ENCODE measurements at places on chromosomes 1 and 21.

- no peak for DNase-seq
These were observed 136.1 kb upstream of the HOOK1 start for GRCh38 chr1:59678493-59679228.

DNA sequence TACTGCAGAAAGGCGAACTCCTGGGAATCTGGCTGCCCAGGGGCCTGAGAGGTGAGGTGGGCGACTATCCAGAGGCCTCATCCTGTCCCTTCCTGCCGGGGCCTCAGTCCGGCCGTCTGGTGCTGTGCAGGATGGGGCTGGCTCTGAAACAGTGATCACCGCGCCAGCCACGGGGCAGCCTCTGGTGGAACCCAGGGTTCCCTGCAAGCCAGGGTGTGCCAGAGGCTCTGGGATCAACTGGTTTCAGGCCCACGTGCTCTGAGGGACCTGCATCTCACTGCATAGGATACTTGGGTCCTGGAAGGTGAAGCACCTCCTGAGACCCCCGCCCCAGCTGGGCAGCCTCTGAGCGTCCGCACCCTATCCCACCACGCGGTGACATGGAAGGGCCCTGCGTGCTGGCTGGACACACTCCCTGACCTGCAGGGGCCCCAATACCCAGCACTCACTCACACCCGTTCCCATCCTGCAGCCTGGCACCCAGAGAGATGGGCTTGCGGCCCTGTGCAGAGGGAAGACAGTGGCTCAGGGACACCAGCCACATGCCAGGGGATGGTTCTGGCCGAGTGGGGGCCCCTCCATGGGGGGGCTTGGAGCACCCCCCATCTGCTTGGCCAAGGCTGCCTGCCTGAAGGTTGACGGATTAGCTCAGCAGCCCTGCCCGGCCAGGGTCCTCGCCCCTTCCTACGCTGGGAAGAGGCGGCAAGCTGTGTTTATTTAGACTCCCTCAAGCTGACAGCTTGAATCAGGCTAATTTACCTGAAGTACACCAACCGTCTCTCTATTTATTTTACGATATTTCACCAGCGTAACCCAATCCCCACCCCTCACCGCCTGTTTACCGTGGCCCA, 64.3 kb upstream of the TTC34 start:
- no peak for DNase-seq

- DNase-seq, result no peak
These were observed 69.5 kb upstream of the ERRFI1 start for GRCh38 chr1:8095584-8095983.

- DNase-seq, result no peak
These were observed 135.6 kb upstream of the SYT6 start for GRCh38 chr1:114289306-114289705.

GRCh38 chr1:111593403-111594305, 25.9 kb upstream of the RAP1A start:
- no peak for DNase-seq

GRCh38 chr21:42706765-42707164, 53.3 kb downstream of the PDE9A start:
- no peak for DNase-seq

GRCh38 chr1:27520651-27521050, 30.7 kb upstream of the WASF2 start:
- no peak for DNase-seq

GRCh38 chr1:188402986-188403385, 1574.2 kb downstream of the PLA2G4A start:
- DNase-seq, result no peak

- DNase-seq, result no peak
These were observed 26.2 kb upstream of the ID3 start for GRCh38 chr1:23585321-23586022.

GRCh38 chr1:235259133-235259778, 68.7 kb downstream of the ARID4B start:
- DNase-seq, result no peak

DNA sequence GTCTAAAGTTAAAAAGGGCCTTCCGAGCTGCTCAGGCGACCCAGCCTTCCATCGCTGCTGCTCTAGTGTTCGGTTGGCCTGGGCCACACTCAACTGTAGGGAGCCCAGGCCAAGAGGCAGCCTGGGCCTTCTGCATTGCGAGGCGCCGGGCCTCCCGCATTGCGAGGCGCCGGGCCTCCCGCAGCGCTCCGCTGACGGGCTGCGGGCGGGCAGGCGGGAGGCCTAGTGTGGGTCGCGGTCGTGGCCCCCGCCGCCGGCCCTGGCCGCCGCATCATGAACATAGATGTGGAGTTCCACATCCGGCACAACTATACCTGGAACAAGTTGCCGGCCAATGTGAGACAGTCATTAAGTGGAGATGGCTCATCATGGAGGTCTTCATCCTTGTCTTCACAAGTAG, 48.3 kb downstream of the PPIAL4G start:
- no peak for DNase-seq

- DNase-seq, result no peak
These were observed 48.2 kb upstream of the DIP2A start for GRCh38 chr21:46410516-46410915.

GRCh38 chr1:33364565-33364918, 43.6 kb upstream of the A3GALT2 start:
- DNase-seq, result no peak

DNA sequence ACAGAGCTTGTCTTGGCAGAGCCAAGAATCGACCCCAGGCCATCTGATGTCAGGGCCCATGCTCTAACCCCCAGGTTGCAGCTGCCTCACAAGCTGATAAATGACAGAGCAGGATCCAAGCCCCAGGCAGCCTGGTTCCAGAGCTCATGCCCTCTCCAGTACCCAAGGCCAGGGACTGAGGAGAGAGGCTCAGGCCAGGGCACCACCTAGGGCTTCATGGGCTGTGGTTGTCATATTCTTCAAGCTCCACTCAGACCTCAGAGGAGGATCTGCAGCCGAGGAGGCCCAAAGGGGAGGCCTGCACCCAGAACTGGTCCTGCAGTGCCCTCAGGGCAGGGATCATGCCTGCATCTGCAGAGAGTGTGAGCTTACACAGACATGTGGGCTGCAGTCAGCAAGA, 301.1 kb downstream of the MATN1 start:
- DNase-seq, result no peak

DNA sequence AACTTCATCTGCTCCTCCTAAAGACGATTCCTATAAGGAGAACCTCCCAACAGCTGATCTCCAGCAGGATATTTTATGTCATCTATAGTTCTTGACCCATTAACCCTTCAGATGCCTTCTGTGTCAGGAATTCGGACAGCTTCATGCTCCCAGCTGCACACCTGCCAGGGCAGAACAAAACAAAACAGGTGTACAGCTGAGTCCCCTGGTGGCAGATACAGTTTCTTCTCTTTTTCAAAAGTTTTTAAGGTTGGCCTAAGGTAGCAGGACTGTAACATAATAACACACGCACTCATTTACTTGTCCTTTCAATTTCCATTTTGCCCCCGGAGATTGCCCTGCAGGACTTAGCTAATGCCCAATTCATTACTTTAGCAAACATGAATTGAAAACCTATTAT, 218.3 kb downstream of the S1PR1 start:
- no peak for DNase-seq

DNA sequence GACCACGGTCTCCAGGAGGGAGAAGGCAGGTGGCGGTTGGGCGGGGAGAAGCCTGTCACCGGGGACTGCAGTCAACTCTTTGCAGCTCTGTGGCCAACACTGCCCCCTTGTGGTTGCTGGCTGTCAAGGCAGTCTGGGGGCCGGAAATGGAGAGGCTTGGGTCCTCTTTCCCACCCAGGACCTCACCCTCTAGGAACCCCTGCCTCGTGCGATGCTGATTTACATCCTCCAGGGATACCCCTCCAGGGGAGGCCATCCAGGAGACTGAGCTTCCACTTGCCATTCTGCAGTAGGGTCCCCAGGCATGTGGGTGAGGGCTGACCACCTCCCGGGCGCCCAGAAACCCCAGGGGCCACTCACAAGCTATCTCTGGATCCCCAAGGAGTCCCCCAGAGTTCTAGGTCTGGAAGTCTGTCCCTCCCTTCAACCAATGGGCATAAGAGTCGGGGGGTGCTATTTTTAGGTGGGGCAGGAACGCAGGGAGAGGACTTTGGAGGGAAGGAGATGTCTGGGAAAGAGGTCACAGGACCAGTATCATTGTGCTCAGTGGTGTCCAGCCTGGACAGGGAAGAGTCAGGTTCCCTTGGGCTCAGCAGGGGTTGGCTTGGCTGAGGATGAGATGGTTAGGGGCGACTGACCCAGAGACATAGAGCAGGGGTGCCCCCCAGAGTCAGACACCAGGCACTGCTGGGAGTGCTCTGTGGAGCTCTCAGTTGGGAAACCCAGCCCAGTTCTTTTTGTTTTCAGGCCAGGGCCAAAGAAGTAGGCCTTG, 7.1 kb upstream of the GPR61 start:
- DNase-seq, result peak; percentile 68

- no peak for DNase-seq
These were observed 111.4 kb downstream of the PEX14 start for GRCh38 chr1:10586125-10586524.
